ENCODE measurements at places on chromosomes 3 and 15.

- peak; percentile 77 for DNase-seq
Observed at GRCh38 chr3:11560746-11561145, 83.0 kb downstream of the VGLL4 start.

- DNase-seq: no peak
Observed at GRCh38 chr3:52126500-52126899, 27.7 kb downstream of the POC1A start.

- peak; percentile 10 for DNase-seq
Observed at GRCh38 chr3:10867384-10867783, 51.4 kb downstream of the SLC6A11 start.

GRCh38 chr3:102593812-102594602 is 159.2 kb downstream of the ZPLD1 start:
- no peak for DNase-seq

GRCh38 chr3:177300039-177300833 is 103.0 kb upstream of the TBL1XR1 start:
- DNase-seq: peak; percentile 60

DNA sequence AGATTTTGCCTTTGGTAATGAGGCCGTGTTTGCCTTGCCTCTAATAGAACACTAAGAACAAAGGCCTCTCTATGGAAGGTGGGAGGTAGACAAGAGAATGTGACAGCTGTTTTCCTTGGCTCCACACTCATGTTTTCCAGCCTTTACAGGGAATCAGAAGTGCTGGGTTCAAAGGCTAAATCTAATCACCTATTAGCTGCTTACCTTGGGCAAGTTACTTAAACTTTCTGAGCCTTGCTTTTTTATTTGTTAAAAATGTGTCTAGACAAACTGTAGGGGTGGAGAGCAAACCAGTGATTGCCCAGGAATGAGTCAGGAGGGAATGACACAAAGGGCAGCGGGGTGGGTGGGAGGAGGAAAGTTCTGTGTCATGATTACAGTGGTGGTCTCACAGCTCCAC is 179.0 kb downstream of the P3H2 start:
- DNase-seq: peak; percentile 54

DNA sequence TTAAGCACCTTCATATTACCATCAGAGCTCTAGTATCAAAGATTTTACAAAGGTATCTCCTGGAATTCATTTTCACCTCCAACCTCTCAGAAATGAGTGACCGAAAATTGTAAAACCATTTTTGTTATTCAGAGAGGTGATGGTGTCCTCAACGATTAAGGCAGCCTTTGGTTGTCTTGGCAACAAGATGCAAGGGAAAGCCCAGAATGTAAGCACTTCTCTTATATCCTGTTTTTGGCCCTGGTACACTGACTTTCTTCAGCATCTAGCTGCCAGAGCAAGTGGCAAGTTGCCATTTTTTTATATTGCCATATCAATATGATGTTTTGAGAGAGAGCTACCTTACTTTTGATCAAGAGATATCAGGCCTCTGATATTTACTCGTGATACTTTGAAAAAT is 384.9 kb upstream of the NECTIN3 start:
- DNase-seq: peak; percentile 23

GRCh38 chr3:34357461-34357860 is 559.0 kb downstream of the PDCD6IP start:
- no peak for DNase-seq

DNA sequence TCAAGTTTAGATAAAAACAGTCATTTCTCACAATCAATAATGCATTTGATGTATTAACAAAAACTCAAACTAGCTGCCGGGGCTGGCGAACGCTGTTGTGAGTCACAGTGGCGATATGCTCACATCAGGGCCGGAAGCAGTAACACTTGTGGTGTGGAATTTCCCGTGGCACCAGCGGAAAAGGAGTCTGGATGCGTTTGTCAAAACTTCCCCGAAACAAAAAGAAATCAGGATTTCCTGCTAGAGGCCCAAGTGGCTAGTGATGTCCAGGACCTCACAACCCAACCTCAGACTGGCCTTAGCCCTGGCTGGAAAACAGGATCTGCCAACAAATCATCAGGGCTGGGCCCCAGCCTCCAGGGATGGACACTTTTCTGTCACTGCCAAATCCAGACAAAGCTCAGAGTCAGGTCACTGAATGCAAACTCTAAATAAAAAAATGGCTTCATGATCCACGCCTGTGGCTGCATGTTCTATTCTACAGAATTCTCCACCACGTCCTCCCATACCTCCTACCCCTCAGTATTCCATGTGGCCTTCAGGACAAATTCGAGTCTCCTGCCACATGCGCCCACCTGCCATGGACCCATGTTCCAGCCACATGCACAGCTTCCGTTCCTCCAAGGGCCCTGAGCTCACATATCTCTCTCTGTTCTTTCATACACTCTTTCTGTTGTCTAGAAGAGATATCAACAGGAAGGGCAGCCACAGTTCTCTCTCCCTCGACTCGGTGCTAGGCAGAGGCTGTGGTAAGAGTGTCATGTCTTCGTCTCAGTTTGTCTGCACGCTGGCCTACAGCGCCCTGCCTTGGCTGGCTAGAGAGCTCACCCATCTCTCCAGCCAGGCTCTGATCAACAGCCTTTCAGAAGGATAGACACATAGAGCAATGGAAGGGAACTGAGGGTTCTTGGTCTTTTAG is 35.4 kb downstream of the EHD4 start:
- peak; percentile 61 for DNase-seq

- no peak for DNase-seq
Observed at GRCh38 chr3:37702478-37703154, 159.1 kb upstream of the CTDSPL start.
